Aorta (tissue), 5 donors: ENCODE measurements at places on chromosomes 16 and 17. TPM values are rescaled to one million over a fixed set of nuclear protein-coding genes. Genes with fewer than 3 reads are reported as not detected.

Gene CFAP97D1
- not detected for total RNA-seq

Gene MYCBPAP
- 1.3 TPM for total RNA-seq

DNA sequence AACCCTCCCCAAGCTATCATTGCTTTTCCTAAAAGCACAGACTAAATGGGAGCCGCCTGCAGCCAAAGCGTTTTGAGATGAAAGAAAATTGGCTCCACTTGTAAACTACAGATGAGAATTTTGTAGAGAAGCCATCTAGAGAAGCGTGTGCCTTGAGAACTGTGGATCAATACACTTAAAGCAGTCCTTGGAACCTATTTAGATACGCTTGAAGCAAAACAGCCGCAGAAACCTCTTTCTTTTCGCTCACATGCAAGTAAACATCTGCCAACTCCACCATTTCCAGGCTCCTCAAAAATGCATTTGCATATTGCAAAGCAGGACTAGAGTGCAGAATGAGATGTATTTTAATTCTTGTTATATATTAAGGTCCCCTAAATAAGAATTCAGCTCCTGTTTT is 13.1 kb downstream of the KIAA0513 start:
- no peak overlapping the region for H3K27ac ChIP-seq
- no peaks in the 10 kb centered on the region for H3K27me3 ChIP-seq
- no peaks in the 10 kb centered on the region for H3K4me1 ChIP-seq
- H3K4me3 ChIP-seq: no peak overlapping the region
- no peaks in the 10 kb centered on the region for H3K36me3 ChIP-seq

DNA sequence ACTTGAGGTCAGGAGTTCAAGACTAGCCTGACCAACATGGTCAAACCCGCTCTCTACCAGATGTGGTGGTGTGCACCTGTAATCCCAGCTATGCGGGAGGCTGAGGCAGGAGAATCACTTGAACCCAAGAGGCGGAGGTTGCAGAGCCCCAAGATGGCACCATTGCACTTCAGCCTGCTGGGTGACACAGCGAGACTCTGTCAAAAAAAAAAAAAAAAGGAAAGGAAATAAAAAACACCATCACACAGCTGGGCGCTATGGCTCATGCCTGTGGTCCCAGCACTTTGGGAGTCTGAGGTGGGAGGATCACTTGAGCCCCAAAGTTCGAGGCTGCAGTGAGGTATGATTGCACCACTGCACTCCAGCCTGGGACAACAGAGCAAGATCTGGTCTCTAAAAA is 13.3 kb upstream of the SBK1 start:
- H3K4me3 ChIP-seq: no peak overlapping the region
- no peak for DNase-seq
- H3K36me3 ChIP-seq: no peaks in the 10 kb centered on the region
- no peak overlapping the region for H3K27ac ChIP-seq
- no peaks in the 10 kb centered on the region for H3K4me1 ChIP-seq
- H3K27me3 ChIP-seq: no peaks in the 10 kb centered on the region
